Tibial artery (tissue), 4 donors: ENCODE measurements at places on chromosomes 16 and 17.

DNA sequence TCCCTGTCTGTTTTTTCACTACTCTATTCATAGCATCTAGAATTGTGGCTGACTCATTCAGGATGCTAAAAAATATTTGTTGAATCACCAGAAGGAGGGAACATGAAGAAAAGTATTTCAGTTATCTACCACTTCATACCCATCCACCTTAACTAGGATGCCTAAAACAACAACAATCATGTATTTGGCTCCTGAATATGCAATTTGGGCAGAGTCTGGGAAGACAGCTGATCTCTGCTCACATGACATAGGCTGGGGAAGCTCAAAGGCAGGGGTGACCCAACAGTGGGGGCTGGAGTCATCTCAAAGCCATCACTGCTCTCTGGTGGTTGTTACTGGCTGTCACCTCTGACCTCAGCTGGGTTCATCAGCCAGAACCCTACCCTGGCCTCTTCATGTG lies 80.1 kb upstream of the RPL38 start:
- DNase-seq: no peak

DNA sequence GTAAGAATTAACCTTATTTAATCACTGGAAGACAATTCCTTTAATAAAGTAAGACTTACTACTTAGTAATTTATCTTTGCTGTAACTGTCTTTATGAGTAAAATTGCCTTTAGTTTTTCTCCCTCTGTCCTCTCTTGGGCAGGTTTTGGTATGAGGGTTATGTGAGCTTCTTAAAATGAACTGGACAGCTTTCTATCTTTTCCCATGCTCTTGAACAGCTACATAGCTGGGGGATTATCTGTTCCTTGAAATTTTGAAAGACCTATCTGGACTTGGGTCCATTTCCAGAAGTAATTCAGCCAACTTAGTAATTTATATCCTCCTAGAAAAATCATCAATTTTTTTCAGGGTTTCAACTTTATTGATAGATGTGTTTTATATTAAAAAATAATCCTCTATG lies 3.6 kb upstream of the MYH1 start:
- no peak for DNase-seq

- no peak for DNase-seq
Measured at GRCh38 chr17:66533572-66533971, 231.2 kb downstream of the PRKCA start.

DNA sequence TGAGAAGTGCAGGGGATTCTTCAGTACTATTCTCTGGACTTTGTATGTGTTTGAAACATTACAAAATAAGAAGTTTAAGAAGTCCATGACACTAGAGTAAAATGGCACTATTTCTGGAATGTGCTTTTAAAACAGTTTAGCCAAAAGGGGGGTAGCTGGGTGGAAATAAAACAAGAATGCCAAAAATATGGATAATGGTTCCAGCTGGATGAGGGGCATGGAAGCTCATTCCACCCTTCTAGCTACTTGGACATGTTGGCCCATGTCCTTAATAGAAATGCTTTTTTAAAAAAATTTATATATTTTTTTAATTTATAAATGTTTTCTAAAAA lies 13.1 kb downstream of the ZC3H7A start:
- DNase-seq: no peak

GRCh38 chr17:14748036-14748710 lies 447.3 kb downstream of the HS3ST3B1 start:
- no peak for DNase-seq

GRCh38 chr16:14071576-14072271 lies 605 bp downstream of the MRTFB start:
- DNase-seq: peak; percentile 28

GRCh38 chr16:88066680-88067529 lies 115.7 kb downstream of the BANP start:
- no peak for DNase-seq

- no peak for DNase-seq
Measured at GRCh38 chr17:30600830-30601494, 123.8 kb downstream of the GOSR1 start.

DNA sequence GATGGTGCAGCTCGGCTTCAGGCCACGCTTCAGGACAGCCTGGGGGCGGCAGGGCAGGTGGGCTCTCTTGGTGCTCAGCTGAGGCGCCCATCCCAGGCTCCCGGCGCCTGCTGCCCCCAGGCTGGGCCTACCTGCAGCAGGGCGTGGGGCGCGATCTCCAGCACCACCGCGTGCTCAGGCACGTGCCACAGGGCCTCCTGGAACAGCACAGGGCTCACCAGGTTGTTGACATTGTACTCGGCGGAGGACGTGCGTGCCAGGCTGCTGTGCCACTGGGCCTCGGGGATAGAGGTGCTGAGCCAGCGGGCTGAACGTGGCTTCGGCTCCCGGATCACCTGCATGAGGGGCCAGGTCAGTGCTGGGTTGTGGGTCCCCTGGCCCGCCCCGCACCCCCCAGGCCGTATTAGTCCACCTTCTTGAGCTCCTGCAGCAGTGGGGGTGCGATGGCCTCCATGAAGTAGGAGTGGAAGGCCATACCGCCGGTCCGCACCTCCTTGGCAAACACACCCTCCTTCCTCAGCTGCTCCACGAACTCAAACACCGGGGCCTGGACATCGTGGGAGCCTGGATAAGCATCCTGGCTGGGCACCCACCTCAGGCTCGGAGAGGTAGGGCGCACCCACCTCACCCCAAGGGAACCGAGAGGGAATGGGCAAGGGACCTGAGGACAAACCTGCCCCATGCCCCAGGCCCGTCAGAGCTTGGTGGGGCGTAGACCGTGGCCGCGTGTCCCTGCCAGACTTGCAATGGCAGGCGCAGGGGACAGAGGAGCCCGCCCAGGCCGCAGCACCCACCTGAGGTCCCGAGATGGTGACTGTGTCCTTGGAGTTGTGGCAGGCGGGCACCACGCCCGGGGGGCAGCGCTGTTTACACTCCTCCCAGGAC lies 9.0 kb downstream of the FASN start:
- no peak for DNase-seq

- no peak for DNase-seq
Measured at GRCh38 chr17:80731323-80731722, 186.7 kb downstream of the RPTOR start.

- no peak for DNase-seq
Measured at GRCh38 chr16:84631886-84632285, 14.0 kb upstream of the COTL1 start.

DNA sequence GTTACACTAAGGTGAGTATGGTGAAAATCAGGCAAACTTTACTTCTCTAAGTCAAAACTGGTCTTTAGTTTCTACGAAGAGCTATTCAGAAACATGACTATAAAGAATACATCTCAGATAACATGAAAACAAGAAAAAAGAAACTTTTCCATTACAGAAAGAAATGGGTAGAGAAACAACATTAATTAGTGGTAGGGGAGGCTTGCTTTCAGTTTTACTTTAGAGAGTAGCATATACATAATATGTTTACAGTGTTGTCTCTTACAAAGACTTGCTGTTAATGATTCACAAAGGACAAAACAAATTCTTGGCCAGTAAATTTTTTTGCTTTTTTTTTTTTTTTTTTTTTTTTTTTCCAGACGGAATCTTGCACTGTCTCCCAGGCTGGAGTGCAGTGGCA lies 34.2 kb downstream of the CRLF3 start:
- DNase-seq: no peak

DNA sequence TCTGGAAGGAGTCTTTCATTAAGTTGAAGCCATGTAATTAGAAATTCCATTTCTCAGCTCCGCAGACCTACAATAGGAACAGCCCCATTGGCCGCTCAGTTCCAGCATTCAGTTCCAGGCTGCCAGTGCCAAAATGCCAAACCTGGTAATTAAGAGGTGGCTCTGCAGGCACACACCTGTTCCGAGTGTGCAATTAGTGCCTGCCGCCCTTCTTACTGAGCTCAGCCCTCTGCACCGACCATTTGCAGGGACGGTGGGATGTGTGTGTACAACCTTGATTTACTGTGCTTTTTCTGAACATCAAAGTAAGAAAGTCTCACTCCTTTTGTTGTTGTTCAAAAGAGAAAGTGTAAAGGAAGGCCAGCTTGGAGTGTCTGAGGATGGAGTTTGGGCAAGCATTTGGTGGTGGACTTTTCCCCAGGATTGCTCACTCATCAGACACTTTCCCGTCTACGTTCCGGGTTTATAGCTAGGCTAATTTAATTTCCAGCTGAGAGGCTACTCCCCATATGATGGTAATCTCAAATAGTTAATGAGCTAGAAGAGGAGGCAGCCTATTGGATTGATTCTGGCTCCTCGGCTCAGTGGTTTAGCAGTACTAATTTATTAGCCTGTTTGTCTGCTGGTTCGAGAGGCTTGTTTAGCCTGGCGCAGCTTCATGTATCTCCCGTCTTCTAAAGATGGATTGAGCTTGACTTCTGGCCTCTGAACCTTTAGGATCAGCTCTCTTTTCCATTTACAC lies 20.0 kb downstream of the HS3ST3B1 start:
- no peak for DNase-seq

- no peak for DNase-seq
Measured at GRCh38 chr17:72158895-72159885, 38.4 kb downstream of the SOX9 start.

DNA sequence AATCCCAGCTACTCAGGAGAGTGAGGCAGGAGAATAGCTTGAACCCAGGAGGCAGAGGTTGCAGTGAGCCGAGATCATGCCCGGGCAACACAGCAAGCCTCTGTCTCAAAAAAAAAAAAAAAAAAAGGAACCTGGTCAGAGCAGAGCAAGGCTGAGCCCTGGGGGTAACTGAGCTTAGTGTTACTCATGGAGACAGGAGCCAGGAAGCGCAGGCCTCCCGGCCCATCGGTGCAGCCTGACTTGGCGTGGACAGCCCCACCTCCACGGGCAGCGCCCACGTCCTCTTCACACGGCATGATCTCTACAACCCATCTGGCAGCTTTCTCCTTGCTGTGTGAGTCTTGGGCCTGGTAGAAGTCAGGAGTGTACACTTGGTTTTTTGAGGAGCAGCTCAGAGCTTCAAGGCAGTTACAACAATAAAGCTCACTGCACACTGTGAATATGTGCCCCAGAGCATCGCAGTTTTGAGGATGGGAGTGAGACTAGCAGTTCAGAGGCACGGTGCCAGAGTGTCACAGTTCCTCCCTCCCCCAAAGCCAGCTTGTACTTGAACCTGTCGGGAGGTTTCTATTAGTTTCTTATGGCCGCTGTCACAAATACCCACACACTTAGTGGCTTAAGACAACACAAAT lies 129.9 kb downstream of the RAP1GAP2 start:
- no peak for DNase-seq

GRCh38 chr17:72030067-72030899 lies 90.5 kb upstream of the SOX9 start:
- no peak for DNase-seq

DNA sequence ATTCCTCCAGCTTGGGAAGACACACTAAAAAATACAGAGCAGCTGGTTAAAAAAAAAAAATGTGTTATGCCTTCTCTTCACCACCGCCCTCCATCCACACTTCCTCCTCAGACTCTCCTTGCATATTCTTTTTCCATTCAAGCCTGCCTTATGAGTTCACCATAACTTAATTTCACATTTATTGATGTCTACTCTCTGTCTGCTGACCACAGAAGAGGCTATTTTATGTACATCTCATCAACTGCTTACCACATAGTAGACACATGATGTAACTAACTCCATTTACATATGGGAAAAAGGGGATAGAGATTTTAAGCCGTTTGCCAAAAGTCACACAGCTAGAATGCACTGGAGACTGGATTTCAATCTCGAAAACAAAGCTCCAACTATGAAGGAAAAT lies 409.8 kb downstream of the CDH11 start:
- no peak for DNase-seq

DNA sequence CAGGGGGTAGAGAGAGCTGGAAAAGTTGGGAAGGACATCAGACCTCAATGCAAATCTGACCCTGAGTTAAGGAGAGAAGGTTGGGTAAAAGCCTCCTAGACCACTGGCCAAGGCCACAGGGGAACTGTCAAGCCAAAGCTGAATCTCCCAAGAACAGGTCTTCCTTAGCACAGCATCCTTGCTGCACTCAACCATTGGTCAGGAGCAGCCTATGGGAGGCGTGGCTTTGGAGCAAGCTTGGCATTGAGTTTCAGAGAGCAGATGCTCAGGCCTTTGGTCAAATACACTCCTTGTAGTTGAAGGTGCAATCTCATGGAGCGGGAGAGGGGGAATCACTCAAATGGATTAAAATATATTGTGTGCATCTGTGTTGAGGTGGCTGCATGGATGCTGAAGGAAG lies 21.8 kb downstream of the SOX9 start:
- DNase-seq: no peak

DNA sequence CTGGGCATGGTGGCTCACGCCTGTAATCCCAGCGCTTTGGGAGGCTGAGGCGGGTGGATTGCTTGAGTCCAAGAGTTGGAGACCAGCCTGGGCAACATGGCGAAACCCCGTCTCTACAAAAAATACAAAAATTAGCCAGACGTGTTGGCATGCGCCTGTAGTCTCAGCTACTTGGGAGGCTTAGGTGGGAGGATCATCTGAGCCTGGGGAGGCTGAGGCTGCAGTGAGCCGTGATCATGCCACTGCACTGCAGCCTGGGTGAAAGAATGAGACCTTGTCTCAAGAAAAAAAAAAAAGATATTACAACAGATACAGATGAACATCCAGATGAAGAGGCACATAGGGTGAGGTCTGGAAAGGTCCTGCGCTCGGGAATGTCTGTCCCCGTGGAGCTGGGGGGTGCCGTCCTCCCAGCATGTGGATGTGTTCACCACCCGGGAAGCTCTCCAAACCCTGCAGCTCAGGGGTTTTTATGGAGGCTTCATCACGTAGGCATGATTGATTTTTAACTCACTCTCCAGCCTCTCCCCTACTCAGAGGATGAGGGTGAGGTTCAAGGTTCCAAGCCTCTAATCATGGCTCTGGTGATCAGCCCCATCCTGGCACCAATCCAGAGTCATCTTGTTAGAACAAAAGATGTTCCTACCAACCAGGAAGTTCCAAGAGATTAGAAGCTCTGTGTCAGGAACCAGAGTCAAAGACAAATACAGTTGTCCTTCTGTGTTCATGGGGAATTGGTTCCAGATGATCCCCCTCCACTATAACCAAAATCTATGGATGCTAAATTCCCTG lies 85.0 kb upstream of the DNAJA2 start:
- peak; percentile 28 for DNase-seq

DNA sequence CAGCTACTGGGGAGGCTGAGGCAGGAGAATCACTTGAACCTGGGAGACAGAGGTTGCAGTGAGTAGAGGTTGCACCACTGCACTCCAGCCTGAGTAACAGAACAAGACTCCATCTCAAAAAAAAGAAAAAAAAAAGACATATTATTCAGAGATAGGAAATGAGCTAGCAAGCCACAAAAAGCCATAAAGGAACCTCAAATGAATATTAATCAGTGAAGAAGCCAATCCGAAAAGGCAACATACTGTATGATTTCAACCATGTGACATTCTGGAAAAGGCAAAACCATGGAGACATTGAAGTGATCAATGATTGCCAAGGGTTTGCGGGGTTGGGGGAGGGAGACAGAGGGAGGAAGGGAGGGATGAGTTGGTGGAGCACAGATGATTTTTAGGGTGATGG lies 8.4 kb upstream of the EXOC7 start:
- no peak for DNase-seq

DNA sequence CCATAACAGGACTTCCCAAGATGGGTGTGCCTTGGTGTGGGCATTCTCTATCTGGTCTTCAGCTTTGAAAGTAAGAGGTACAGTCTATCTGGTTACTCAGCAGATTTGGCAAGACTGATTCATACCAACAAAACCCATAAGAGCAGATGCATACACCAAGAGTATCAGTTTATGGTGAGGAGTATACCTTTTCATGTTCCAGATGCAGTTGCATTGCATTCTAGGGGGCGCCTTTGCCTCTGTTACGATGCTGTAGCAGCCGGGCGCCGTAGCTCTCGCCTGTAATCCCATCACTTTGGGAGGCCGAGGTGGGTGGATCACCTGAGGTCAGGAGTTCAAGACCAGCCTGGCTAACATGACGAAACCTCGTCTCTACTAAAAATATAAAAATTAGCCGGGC lies 31.1 kb upstream of the CARMIL2 start:
- DNase-seq: no peak

- no peak for DNase-seq
Measured at GRCh38 chr17:4742629-4743028, 2.9 kb upstream of the CXCL16 start.
